ENCODE measurements at places on chromosomes 4 and X.

GRCh38 chr4:156201050-156201449 lies 247.4 kb upstream of the CTSO start:
- no peak for DNase-seq

DNA sequence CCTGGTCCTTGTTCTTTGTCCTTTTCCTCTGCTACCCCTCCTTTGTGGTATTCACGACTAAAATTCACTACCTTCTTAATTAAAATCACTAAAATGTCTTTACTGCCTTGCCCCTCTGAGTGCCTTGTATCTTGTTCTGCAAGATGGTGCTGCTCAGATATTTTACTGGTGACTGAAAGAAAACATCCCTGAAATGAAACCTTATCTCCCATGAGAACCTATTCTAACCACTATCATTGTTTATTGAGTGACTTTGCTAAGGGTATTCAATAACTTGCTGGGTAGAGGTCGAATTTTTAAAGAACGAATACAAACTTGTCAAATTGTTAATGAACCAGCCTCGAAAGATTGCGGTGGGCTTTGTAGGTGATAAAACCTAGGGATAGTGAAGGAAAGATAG lies 52.8 kb downstream of the SPRY1 start:
- DNase-seq: no peak

DNA sequence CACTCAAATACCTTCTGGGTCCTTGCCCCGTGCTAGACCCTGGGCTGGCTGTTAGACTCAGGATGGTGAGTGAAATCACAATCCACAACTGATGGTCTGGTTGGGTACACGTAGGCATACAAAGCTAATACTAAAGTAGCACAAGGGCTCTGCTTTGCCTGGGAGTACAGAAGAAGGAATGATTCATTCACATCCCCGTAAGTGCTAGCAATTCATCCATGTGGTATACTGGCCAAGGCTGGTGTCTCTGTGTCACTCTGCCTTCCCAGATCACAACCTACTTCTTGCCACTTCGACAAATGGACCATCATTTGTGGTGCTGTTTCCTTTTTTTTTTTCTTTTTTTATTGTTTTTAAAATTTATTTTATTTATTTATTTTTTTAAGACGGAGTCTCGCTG lies 19.7 kb upstream of the RBM47 start:
- no peak for DNase-seq

DNA sequence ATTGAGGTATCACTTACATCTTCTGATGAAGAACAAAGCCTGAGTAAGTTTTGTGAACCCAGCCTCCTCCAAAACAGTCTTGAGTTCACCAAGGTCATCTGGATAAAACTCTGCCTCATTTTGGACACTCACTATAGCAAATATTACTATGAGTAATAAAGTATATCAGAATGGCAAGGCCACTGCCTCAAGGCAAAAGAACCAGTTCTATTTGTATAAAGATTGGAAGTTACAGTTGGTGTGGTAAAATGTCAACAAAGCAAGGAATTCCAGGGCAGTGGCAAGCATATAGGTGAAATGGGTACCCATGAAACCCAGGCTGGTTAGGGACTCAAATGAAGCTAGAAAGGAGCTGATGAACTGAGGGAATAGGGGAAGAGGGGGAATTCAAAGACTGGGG lies 2.4 kb upstream of the ARHGEF6 start:
- DNase-seq: no peak

DNA sequence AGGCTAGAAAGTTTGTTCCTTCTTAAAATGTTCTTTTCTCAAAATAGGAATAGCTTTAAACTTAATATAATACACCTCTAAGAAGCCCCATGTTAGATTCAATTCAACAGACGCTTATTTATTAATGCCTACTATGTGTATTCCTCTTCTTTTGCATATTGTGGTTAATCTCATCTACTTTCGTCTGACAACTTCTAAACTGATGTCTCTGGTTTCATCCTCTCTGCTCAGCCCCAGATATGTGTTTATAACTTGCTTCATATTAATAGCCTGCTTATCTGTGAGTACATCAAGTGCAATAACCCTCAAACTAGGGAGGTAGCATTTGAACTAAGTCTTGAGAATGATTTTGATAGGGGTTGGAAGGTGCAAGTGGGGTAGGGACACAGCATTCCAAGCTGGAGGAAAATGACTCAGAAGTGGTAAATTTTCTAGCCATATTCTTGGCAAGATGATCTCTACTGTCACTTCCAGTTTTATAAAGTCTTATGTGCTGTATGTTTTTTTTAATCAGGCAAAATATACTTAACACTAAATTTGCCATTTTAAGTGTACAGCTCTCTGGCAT lies 37.0 kb downstream of the STK26 start:
- DNase-seq: no peak

DNA sequence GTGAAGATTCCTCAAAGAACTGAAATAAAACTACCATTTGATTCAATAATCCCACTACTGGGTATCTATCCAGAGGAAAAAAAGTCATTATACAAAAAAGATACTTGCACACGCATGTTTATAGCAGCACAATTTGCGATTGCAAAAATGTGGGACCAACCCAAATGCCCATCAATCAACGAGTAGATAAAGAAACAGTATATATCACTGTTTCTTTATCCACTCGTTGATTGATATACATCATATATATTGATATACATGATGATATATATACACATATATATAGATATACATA lies 13.6 kb upstream of the AFP start:
- no peak for DNase-seq

GRCh38 chr4:24795666-24796381 lies 451 bp downstream of the SOD3 start:
- DNase-seq: no peak

GRCh38 chrX:18017411-18017810 lies 156.3 kb upstream of the RAI2 start:
- no peak for DNase-seq

DNA sequence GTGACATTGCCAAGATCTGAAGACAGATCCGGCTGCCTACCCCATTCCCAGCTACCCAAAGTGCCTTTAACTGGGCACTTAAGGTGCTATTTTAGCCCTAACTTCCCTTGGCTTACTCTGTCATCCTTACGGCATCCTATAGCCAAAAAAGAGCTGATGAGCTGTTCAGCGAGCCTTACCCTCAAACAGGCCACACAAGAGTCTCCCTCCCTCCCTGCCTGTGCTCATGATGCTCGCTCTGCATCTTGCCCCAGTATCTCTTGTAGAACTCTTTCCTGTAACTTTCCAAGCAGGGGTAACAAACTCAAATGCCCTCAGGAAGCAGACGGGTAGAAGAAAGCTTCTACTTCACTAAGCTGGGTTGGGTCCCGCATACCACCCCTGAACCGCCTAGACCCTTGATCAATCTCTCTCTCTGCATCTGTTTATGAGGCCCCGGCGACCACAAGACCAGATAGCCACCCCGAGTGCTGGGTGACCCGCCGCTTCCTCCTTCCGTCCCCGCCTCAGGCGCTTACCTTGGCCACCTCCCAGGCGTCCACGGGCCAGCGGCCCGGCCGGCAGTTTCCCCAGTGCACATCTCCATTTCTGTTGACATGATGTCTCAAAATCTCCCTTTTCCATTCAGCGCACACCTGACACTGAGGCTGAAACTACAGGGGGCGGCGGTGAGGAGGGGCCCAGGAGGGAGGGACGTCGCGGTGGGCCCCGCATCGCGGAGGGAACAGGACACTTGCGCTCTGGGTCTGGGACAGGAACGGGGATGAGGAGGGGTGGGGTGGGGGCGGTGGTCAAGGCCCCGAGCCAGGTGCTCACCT lies 663 bp downstream of the CXorf38 start:
- DNase-seq: peak; percentile 27

GRCh38 chr4:6753103-6753560 lies 29.4 kb upstream of the KIAA0232 start:
- DNase-seq: no peak

DNA sequence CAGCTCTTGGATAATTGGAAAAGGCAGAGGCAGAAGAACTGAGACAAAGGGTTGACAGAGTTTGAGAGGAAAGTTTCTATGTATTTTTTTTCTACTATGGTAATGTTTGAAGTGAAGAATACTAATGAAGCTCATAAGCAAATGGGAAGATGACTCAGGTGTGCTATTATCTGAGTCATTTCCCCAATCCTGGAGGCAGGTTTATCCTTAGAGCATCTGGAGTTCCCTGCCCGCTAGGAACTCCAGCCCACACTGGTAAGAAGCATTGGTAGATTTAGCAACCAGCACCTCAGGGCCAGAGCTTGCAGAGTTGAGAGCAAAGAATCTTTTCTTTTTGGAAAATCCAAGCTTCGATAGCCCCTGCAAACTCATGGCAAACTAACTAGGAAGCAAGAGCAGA lies 55.2 kb downstream of the DOCK11 start:
- DNase-seq: no peak

- no peak for DNase-seq
Observed at GRCh38 chr4:90537491-90537890, 410.3 kb downstream of the CCSER1 start.

DNA sequence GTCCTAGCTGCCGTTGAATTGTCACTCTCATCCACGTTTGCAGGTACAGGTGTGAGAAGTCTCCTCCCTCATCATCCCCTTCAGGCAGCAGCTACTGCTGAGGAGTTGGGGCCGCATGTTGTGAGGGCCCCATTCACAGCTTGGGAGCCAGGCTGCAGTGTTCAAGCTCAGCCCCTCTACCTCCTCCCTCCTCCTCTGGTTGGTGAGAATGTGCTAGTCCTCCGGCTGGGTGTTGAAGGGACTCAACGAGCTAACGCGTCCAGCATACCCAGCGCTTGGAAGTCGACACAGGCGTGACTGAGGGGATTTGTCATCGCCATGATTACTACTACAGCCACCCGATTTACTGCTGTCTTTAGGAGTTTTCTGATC lies 82.0 kb upstream of the PSAPL1 start:
- no peak for DNase-seq

DNA sequence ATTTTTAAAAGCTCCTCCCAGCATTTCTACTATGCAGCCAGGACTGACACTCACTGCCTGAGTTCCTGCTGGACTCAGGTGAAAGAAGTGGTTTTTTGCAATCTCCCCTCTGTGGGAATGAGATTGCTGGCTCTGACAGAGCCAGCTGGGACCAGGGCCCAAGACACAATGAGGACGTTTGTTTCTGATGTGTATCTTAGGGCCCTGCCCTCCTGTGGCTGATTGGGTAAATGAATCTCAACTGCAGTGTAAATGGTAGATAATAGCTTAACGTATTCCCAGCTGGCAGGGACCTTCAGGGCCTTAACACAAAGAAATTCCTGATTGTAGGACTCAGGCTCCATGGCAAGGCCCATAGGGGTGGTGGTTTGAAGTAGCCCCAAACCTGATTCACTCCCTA lies 85.8 kb upstream of the PRPS1 start:
- no peak for DNase-seq

DNA sequence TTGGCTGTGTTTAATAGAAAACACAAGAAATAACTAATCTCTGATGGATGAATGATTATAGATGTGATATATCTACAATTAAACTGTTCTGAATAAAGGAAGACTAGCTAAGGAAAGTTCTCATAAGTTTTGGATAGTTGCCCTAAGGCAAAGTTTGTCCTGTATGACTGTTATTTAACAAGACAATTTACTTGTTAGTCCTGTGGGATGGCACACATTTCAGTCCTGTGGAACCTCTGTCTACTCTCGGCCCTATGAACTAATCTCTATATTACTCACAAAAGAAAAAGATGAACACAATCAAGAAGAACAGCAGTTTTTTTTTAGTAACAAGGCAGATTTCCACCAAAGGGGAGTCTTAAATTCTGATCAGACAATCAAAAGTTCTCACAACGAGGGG lies 314.6 kb downstream of the CCSER1 start:
- DNase-seq: no peak

- DNase-seq: no peak
Observed at GRCh38 chr4:141563723-141564122, 72.7 kb upstream of the IL15 start.

- no peak for DNase-seq
Observed at GRCh38 chr4:44446191-44446590, 2.4 kb downstream of the KCTD8 start.
